Activated CD4-positive, alpha-beta T cell treated with anti-CD3 and anti-CD28 coated beads, Interleukin-2, Interleukin-6, amounts not matched to agents 100 ng/mL and 50 ng/mL, durations not matched to agents 16 hours and 8 hours (primary cell): ENCODE measurements at places on chromosomes 16 and 17.

GRCh38 chr16:67240506-67240905, 6.8 kb downstream of the FHOD1 start:
- no peak for DNase-seq

DNA sequence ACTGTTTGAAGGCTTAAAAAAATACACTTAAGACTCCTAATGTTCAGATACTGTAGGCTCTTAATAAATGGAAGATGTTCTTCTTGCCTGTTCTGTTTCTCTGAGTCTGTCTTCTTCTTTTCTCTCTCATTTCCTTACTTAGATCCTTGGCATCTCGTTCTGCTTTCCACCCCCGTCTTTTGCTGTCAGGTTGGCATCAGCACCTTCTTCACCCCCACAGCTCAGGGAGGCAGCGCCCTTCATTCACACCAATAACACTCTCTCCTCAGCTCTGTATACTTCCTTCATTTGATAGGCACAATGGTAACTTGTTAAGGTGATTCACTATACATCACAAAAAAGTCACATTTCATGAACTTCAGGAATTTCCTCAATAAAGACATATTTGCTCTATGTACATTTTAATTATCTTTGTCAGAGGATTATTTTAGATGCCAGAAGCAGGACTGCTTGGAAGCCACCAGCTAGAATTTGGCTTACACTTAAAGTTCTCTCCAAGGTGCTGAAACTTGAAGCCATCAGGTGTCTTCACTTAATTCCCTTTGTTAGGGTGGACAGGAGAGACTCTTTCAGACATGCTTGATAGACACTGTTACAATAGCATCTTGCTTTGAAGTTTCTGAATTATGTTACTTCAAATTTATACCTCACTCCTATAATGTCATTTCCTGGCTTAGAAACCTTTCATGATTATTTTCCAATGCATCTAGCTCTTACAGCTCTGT, 670.1 kb upstream of the C16orf82 start:
- DNase-seq: no peak

- DNase-seq: peak; percentile 60
These were observed 775 bp downstream of the CYTH1 start for GRCh38 chr17:78781104-78781892.

DNA sequence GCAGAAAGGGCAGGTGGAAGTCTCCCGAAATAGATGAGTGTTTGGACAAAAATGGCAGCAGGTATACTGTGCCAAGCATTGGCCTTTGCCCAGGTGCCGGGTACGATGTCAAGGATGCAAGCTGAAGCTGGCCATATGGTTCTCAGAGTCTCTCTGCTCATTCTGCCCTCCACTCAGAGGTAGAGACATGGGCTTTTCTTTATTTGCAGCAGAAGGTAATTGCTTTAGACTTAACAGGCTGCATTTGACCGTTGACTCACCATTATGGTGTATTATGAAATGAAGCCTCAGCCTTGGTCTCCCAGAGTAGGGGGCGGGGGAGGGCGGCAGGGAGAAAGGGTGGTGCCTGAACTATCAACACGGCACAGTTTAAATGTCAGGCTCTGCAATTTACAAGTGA, 969.1 kb upstream of the EEF2KMT start:
- DNase-seq: no peak

DNA sequence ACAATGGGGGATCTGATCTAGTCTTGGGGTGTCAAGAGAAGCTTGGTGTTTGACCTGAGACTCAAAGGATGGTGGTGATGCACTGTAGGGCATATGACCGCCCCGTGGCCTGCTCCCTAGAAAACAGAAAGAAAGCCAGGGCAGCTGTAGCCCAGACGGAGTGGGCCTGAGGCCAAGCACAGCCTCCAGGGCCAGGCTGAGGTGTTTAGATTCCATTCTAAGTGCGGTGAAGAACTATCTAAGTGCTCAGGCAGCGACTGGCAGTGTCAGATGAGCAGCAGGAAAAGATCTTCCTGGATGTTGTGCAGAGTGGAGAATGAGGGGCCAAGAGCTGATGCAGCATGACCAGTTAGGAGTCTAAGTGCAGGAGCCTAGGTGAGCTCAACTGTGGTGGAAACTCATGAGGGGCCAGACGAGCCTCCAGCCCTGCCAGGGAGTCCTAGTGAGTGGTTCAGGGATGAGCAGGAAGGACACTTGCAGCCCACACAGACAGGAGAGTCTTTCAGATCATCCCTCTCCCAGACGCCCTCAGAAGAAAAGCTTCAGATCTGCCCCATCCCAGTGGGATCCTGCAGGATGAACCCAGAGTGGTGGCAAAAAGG, 314.2 kb upstream of the CCL2 start:
- no peak for DNase-seq

GRCh38 chr16:84660973-84661372, 12.7 kb downstream of the KLHL36 start:
- no peak for DNase-seq

GRCh38 chr16:63720848-63721247, 1401.0 kb downstream of the CDH11 start:
- no peak for DNase-seq

- no peak for DNase-seq
These were observed 6.6 kb downstream of the PRSS8 start for GRCh38 chr16:31128711-31129567.

DNA sequence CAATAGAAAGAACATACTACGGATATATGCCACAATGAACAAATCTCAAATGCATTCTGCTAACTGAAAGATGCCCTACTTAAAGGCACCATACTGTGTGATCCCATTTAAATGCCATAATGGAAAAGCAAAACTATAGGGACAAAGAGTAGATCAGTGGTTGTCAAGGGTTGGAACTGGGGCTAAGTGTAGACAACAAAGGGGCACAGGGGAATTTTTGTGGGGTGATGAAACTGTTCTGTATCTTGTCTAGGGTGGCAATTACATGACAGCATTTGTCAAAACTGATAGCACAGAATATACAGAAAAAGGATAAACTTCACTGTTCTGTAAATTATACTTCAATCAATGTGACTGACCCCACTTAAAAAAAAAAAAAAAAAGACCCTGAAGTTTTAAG, 17.7 kb downstream of the GFOD2 start:
- DNase-seq: no peak

DNA sequence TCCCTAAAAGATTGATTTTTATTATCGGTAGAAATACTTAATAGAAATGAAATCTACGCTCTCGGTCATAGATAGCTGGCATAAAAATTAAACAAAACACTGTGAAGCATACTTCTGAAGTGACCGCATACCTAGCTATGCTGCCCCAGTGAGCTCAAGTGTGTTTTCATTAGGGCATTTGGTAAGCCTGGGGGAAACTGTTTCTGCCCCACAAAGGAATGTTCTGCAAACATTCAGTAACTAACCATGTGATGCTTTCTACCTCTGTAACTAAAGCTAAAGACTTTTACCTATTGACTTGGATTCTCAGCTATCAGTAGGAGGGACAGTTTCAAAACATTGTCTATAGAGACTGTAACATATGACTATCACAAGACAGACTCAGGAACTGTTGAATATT, 93.5 kb upstream of the HSBP1 start:
- DNase-seq: no peak

GRCh38 chr16:49453021-49453420, 79.4 kb downstream of the C16orf78 start:
- no peak for DNase-seq

- no peak for DNase-seq
These were observed 9.8 kb upstream of the TNRC6C start for GRCh38 chr17:77948690-77949114.

- no peak for DNase-seq
These were observed 11.5 kb upstream of the TOX3 start for GRCh38 chr16:52558448-52558847.

GRCh38 chr17:40345161-40345993, 19.2 kb downstream of the GJD3 start:
- DNase-seq: no peak

- DNase-seq: no peak
These were observed 37.7 kb upstream of the SREBF1 start for GRCh38 chr17:17874478-17874877.

DNA sequence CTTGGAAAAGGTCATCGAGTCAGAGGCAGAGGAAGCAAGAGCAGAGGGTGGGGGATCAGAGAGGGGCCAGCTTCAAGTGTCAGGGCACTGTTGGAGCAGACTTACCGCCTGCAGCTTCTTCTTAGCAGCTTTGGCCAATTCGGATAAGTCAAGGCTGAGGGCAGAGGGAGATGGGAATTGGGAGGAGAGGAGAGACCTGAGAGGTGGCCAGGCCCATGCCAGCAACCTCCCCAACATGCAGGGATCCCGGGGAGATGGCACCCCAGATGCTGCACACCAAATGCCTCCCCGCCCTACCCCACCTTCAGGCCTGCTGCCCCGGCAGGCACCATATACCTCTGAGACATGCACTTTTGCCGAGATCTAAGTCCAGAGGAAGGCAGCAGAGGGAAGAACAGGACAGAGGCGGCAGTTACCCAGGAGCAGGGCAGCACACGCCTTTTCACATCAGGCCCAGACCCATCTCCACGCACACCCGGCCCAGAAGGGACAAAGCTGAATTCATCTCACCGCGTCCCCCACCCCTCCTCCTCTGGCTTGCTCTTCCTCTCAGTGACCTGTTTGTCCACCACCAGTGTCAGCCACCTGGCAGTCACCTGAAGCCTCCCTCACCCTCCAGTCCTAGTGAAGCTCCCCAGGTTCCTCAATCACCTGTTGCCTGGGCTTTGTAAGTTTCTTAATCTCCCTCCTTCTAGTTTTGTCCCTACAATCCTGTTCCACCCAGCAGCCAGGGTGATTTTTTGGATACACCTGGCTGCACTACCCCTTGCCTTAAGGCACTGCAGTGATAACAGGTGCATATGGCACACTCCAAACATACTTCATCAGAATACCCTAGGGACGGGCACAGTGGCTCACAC, 10.4 kb downstream of the TP53I13 start:
- DNase-seq: no peak

- peak; percentile 89 for DNase-seq
These were observed 1.2 kb downstream of the TMC6 start for GRCh38 chr17:78127239-78127887.

- DNase-seq: no peak
These were observed 2.0 kb downstream of the CACNG1 start for GRCh38 chr17:67046398-67046797.

DNA sequence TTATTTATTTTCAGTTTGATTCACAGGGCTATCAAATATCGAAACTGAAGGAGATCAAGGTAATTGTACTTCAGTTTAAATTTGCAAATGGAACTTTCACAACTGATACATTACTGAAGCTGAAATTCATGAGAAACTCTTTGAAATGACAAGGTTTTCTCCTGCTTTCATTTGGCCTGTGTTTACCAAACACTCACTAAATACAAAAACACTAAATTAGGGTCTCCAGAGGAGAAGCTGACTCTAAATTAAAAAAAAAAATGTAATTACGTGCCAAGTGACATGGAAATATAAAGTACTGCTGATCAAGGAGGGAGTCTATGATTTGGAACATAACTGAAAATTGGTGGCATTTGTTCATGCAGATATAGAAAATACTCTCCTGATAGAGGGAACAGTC, 205.8 kb downstream of the CDH11 start:
- DNase-seq: no peak
